ENCODE measurements at places on chromosomes 12 and 14. TPM values are rescaled to one million over a fixed set of nuclear protein-coding genes. Genes with fewer than 3 reads are reported as not detected.

Gene KRT74
- total RNA-seq, result not detected

Gene MIPOL1
- 13.2 TPM for total RNA-seq

Gene TBC1D30
- 0.29 TPM for total RNA-seq

Gene SYCP3
- total RNA-seq, result not detected

Gene AKAP5
- 0.29 TPM for total RNA-seq

Gene HHIPL1
- total RNA-seq, result 9.3 TPM

Gene JAG2
- 1.6 TPM for total RNA-seq

Gene IL23A
- 0.50 TPM for total RNA-seq

Gene CLEC4D
- not detected for total RNA-seq

Gene ASPG
- not detected for total RNA-seq

Gene BATF
- not detected for total RNA-seq

Gene ENDOU
- total RNA-seq, result 0.29 TPM

Gene CSRP2
- total RNA-seq, result 10.8 TPM

Gene ZNF891
- total RNA-seq, result 1.7 TPM

Gene ADCY6
- 44.5 TPM for total RNA-seq

Gene MUCL1
- total RNA-seq, result not detected

Measured in smooth muscle cell of trachea (primary cell).